ENCODE measurements at places on chromosomes 4 and X. TPM values are rescaled to one million over a fixed set of nuclear protein-coding genes. Genes with fewer than 3 reads are reported as not detected.
A peak's percentile ranks its signal among the peaks of the same experiment; 100 is the strongest.

DNA sequence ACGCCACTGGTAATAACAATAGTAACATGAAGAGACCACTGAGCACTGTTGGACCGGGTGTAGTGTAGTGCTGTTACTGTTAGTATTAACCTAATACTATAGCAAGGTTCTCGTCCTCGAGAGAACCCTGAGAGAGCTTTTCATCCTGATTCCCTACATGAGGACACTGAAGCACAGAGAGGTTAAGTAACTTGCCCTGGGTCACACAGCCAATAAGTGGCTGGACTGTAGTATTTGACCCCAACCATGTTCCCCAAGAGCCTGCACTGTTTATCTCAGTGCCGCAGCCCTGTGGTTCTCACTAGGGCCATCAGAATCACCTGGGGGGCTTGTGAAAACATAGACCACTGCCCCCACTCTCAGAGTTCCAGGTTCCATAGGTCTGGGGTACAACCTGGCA, 10.4 kb downstream of the SCML1 start:
- no peak for DNase-seq

DNA sequence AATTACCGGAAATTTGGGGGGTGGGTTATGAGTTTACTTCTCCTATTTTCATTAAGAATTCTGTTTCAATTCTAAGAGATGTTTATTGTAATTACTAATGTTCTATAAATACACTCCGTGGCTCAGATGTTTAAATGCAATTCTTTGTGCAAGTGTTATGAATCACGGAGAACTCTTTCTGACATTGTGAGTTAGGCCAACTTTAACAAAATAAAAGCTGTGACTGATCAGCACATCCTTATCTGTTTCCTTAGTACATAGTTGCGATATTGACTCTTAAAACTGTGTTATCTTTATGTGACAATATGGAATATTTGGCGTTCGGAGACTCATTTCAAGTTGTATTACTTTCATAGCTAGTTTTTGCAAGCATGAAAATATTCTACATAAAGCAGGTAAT, 902 bp downstream of the KLHL4 start:
- DNase-seq = no peak

DNA sequence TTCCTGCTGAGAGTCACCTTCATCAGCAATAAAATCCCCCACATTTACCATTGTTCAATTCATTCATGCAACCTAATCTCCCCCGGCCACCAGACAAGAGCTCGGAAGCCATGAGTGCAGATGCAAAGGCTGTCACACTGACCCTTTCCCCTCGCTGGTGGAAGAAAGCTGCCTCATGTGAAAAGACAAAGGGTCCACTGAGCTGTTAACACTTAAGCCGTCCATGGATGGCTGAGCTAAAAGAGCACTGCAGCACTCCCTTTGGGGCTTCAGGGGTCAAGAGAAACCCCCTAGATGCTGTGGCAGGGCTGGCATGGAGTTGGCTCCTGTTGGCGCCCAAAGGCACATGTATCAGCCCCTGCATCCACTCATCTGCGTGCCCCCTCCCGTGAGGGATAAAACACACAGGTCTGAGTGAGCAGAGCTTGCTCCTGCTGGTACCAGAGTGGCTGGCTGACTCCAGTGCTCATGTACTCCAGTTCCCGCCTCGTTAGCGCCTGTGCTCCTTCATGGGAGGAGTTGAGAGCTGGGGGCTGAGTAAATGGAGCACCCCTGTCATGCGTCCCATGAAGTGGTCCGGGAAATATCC, 216.5 kb downstream of the PDHA2 start:
- no peak for DNase-seq

- DNase-seq = no peak
Measured at GRCh38 chr4:117293784-117294183, 208.4 kb upstream of the TRAM1L1 start.

DNA sequence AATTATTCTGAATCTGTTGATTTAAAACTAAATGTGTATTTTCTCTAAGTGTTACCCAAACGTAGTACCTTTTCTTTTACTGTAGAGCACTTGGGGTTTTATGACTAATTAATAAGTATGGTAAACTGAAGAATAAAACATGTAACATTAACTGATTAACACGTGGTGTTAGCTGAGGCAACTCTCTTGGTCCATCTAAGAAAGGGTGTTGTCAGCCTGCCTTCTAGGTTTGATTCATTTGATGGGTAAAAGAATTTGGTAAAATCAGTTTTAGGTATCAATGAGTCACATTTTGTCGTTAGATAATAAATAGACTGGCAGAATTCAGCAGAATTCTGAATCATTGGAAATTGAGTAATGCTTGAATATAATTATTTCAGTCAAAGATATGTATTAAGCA, 99.7 kb downstream of the AFF1 start:
- DNase-seq = no peak

DNA sequence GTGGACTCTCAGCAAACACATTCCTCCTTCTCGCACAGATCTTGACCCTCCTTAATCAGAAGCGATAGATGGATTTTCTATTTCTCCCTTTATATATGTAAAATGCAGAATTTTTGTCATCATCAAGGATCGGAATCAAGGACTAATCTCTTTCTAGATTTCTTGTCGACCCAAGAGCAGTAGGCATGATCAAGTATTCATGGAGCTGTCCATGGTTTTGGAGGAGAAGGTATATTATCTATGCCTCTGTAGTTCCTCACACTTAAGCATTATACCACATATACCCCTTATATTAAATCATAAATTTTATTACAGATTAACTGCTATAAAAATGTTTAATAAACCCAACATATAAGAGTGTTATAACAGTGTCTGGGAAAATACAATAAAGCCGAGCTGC, 886.8 kb downstream of the NLGN4X start:
- DNase-seq = no peak

DNA sequence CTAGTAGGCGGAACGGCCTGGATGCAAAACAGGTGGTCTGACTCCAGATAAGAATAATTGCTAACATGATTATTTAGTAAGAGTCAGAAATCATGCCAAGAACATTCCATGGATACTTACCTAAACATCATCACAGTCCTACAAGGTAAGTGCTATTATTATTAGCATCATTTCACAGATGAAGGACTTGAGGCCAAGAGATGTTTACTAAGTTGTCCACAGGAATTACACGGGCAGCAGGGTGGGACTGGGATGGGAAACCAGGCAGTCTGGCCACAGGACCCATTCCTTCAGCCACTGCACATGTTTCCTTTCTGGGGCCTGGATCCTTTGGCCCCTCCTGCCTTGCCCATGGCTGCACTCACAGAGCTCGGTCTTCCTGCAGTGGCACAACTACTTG, 48.3 kb downstream of the ANAPC4 start:
- no peak for DNase-seq

DNA sequence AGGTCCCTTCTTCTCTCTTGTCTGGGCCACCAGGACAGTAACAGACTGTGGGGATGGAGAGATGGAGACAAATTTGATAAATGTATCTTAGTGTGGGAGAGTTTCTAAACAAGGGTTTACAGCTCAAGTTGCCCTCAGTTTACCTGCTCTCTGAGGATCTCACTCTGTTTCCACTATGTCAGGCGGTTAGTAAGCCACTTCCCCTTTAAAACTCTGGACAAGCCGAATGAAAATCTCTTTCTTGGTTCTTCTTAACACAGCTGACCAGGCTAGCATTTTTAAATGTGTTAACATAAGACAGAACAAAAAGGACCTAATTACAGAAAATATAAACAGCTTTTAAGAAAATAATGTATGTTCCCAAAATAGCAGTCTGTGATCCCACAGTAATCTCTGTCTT, 2.9 kb upstream of the SCARB2 start:
- DNase-seq = no peak

DNA sequence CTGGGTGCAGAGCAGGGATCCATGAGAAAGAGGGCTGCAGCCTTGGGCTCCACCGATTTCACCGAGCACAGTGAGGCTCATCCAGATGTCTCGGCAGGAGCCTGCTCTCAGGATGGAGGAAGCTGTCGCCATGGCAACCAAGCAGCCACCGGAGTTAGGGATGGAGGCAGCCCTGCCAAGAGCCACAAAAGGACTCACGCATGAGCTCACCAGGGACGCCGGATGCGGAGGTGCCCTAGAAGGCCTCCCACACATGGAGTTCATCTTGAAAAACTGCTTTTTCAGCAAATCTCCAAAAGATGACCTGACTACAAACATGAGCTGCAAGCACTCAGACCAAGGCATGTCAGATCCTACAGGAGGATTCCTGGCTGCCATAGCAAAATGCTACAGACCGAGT, 90.7 kb downstream of the WFS1 start:
- DNase-seq = no peak

DNA sequence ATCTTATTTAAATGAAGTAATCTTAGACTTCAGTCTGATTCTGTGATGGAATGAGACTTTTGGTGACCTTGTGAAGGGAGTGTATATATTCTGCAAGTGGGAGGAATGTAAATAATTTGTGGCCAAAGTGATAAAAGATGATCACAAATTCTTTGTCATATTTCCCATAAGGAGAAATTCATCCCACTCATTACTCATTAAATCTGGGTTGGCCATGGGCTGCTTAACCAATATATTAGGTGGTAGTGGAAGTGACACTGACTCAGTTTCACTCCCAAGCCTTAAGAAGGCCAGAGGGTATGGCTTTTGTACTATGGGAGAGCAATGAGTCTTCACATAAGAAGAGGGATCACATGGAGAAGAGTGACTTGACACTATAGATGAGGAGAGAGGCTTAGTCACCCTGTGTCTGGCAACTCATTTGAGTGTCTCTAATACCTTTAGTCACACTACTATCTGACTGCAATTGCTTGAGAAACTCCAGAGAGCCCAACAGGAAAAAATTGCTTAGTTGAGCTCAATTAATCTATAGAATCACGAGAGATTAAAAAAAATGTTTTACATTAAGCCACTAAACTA, 408.2 kb upstream of the PITX2 start:
- DNase-seq = no peak

GRCh38 chrX:107731831-107732502, 43.6 kb downstream of the TSC22D3 start:
- DNase-seq = peak; percentile 88

DNA sequence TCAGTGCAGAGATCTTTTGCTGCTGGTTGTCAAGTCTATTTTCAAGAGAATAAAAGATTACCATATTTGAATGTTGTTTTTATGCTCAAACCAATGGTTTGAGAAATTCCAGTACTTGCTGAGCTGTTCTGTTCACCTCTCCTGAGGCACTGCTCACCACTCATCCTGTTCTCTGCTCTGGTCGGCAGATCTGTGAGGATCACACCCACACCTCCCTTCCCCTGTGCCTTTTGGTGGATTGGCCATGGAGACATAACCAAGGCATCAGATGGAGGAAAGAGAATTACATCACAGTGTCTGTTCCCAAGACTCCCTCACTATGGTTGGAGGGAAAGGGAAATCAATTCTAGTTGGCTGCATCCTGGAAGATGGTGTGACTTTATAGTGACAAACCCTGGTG, 391.6 kb downstream of the ARHGAP24 start:
- no peak for DNase-seq

- DNase-seq = peak; percentile 53
Measured at GRCh38 chr4:152535360-152535902, 461 bp downstream of the FBXW7 start.

DNA sequence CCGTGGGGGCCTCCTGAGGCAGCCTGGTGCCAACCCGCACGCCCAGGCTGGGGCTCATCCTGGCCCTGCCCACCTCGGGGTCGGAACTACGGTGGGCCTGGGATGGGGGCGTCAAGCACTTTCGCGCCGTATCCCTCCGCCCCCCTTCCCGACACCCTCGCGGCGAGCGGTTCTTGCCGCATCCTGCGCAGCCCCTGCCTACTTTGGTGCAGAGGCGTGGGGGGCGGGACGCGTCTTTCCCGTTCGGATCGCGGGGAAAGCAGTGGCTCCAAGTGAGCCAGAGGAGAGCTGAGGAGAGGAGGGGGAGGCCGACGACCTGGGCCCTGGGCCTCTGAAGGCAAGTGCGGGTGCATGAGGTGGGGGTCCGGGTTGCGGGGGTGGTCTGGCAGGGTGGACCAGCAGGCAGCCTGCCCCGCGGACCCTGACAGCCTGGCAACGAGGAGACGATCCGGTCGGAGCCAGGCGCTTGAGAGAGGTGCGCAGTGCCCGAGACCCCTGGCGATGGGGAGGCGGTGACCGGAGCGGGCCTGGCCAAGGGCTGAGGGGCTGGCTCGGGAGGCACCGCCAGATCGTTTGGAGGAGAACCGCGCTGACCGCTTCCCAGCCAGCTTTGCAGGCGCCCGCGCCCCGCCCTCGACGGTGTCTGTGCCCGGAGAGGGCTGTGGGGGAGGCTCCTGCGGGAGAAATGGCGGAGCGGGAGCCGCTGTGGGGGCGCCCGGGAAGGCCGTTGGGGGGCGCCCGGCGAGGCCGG, at the start of gene GPRASP2:
TSS of gene GPRASP2 (plus strand) at position 233 of the 751 bp plus-strand sequence. CDS start 2,422 bp downstream, outside the sequence.
- DNase-seq = peak; percentile 59

DNA sequence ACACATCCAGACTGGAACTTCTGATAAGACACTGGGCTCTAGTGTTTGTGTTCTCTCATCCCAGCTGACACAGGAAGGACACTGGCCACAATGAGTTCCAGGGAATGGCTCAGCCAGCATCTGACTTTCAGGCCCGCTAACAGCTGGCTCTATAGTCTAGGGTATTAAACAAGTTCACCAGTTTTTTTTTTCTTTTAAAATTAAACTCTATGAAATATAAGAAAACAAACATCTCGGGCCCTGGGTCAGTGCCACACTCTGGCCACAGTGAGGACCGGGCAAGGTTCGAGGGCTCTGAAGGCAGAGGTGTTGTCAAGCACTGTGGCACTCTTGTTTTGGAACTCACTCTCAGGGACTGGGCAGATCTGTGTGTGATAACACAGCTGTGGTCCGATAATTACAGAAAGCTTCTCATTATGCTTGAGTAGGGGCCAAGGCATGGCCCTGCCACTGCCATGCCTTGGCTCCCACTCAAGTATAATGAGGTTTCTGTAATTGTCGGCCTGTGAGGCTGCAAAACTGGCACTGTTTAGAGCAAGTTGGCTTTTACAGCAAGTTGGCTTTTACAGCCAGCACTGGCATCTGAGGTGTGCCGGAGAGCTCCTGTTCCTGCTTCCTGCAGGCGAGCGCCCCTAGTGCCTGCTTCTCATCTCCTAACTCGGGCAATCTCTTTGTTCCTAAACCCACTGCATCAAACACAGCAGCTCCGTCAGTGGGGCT, 62.8 kb downstream of the PPP1R2C start:
- DNase-seq = peak; percentile 69

DNA sequence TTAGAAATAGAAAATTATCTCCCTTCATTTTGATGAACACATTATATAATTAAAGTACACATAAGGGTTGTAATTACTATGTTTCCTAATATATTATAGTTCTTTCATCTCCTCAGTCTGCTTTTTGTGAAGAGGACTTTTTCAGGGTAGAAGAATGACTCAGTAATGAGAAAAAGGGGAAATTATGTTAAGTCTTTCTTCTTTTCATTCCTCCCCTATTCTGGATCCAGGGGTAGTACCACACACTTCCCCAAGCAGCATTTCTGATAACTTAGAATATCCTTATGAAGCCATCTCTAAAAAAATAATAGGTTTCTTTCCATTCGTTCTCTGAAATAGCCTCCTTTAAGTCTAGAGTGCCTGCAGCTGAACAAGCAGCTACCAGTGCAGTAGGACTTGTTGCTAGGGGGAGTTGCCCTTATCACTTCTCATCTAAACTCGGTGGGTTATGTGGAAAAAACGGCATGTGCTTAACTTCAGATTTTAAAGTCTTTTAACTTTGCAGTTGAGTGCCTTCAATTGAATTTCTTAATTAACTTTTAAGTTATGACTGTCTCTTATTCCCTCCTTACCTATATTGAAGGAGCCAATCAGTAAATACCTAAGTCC, 184.8 kb downstream of the ARHGAP24 start:
- no peak for DNase-seq

The SH3TC1 gene
- 73.1 TPM for total RNA-seq

The DUSP21 gene
- not detected for total RNA-seq

The SYTL4 gene
- 15.3 TPM for total RNA-seq

The GAGE12J gene
- not detected for total RNA-seq

The SGMS2 gene
- 89.0 TPM for total RNA-seq

The SPANXD gene
- not detected for total RNA-seq

The SPATA4 gene
- total RNA-seq = 1.2 TPM

Data from lower lobe of right lung (tissue), 2 donors.